ENCODE measurements at places on chromosomes 7 and 10.

GRCh38 chr7:92436612-92437445 lies 10.5 kb upstream of the GATAD1 start:
- DNase-seq = no peak

DNA sequence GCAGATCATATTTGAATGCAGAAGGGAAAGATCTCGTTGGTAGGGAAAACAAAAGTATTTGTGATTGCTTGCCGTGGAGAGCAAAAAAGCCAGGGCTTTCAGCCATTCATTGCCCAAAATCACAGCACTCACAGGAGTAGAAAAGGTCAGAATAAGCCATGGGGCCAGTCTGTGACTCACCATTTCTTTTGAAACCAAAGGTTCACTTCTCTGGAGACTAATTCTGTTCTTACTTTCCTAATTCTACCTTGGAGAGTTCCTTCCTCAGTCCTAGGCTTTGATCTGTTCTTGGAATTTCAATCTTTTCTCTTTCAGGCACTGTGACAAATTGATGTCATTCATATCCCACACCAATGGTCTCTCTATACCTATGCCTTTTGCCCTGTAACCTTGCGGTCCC lies 54.1 kb upstream of the FAM180A start:
- no peak for DNase-seq

- DNase-seq = no peak
Observed at GRCh38 chr7:33893377-33893776, 12.0 kb upstream of the BMPER start.

DNA sequence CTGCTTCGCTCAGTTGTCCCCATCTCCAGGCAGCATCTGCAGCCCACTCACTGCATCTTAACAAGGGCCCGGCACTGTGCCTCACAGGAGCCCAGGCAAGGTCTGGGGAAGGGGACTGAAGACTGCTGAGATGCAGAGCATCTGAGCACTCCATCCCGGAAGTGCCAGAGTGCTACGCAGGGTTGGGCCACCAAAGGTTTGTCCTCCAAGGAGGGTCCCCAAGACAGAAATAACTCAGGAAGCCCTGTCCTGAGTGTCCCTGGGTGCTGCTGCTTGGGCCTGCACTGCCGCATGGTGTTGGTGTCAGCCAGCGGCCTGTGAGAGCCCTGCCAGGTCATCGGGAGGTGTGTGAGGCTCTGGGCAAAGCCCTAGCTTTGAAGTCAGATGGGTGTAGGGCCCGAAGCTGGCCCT lies 288.2 kb upstream of the ZMIZ1 start:
- no peak for DNase-seq

GRCh38 chr10:73859784-73860491 lies 14.4 kb downstream of the CAMK2G start:
- DNase-seq = no peak

GRCh38 chr10:88156341-88156740 lies 292.9 kb downstream of the PTEN start:
- DNase-seq = no peak

GRCh38 chr7:101124376-101125056 lies 2.4 kb upstream of the SERPINE1 start:
- DNase-seq = no peak

GRCh38 chr7:128148676-128149075 lies 92.4 kb upstream of the LEP start:
- no peak for DNase-seq

Measured in muscle of back (tissue), 13 donors.